ENCODE measurements at places on chromosomes 7 and 10.

GRCh38 chr10:10630782-10631181, 386.9 kb upstream of the CELF2 start:
- no peak for DNase-seq

- no peak for DNase-seq
Measured at GRCh38 chr10:110864662-110865140, 7.0 kb upstream of the PDCD4 start.

DNA sequence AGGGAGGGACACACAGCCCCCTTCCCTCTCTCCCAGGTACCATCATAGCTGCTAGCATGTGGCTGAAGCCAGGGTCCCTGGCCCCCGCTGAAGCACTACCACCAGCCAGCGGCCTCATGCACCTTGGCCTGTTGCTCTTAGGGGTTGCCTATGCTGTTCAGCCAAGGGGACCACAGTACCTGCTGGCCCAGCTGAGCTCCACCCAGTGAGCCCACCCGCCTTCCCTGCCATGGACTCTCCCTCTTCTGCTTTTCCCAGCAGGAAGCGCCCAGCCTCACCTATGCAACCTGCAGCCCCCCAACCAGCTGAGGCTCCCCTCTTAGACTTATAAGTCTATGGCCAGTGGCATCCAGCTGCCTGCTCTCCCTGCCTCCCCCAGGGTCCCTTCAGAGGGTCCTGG, 8.7 kb upstream of the MTPAP start:
- no peak for DNase-seq

- peak; percentile 96 for DNase-seq
Measured at GRCh38 chr10:100009793-100010676, at the start of gene DNMBP. Gene DNMBP, minus strand, starts transcription at chr10:100009947. Its CDS starts 37,823 bp downstream, at chr10:99972124.

GRCh38 chr10:124911124-124912067, 30.5 kb upstream of the ZRANB1 start:
- DNase-seq, result peak; percentile 78

- DNase-seq, result peak; percentile 95
Measured at GRCh38 chr10:101041252-101041761, 10.3 kb downstream of the SFXN3 start.
